ENCODE measurements at places on chromosomes 11 and 22.

GRCh38 chr11:46216019-46216764 is 61.3 kb upstream of the CREB3L1 start:
- no peak for DNase-seq

GRCh38 chr22:25404928-25405816 is 159.3 kb upstream of the GRK3 start:
- peak; percentile 42 for DNase-seq

GRCh38 chr11:102733232-102733875 is 8.6 kb upstream of the MMP8 start:
- no peak for DNase-seq

- no peak for DNase-seq
Measured at GRCh38 chr11:93857413-93858120, 7.1 kb upstream of the VSTM5 start.

DNA sequence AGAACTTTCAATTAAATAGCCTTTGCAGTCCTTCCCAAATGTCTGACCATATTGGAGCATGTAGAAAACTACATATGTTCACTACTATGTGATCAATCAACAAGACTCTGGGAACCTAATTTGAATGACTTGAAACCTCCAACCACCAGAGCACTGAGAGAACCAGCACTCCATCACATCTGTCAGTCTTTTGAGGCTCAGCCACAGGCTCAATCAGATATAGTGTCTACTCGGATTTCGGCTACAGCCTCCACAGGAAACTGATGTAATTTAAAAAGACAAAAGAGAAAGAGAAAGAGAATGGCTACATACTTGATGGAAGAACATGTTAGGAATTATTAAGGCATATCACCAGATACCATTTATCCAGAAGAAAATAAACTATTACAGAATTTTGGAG is 859.0 kb downstream of the FAM181B start:
- DNase-seq: no peak

- DNase-seq: no peak
Measured at GRCh38 chr22:42602470-42602869, 12.2 kb downstream of the POLDIP3 start.

DNA sequence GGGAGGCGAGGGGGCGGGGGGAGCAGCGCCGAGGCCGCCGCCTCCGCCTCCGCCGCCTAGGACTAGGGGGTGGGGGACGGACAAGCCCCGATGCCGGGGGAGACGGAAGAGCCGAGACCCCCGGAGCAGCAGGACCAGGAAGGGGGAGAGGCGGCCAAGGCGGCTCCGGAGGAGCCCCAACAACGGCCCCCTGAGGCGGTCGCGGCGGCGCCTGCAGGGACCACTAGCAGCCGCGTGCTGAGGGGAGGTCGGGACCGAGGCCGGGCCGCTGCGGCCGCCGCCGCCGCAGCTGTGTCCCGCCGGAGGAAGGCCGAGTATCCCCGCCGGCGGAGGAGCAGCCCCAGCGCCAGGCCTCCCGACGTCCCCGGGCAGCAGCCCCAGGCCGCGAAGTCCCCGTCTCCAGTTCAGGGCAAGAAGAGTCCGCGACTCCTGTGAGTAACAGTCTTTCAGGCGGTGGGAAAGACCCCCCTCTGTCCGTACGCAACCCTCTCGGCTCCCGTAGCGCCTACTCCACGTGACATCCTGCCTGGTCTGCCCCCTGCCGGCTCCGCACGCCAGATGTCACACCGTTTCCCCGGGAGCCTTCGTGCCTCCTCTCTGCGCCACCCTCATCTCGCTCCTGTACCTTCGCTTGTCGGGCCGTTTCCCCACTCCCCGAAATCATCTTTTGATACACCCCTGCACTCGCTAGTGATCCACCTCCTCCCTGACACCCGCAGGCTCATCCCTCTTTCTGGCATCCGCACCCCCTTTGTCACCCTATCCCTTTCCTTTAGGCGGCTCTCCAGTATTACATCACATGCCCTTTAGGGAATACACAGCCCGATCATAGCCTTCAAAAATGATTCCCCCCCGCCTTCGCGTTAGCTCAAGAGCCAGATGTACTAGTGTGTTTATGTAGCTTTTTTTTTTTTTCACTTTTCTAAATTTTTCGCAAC is 598 bp downstream of the ZFP91 start:
- DNase-seq: peak; percentile 88

- no peak for DNase-seq
Measured at GRCh38 chr11:123299721-123300120, 104.7 kb upstream of the CLMP start.

- DNase-seq: no peak
Measured at GRCh38 chr11:36354221-36355003, 58.3 kb downstream of the PRR5L start.

DNA sequence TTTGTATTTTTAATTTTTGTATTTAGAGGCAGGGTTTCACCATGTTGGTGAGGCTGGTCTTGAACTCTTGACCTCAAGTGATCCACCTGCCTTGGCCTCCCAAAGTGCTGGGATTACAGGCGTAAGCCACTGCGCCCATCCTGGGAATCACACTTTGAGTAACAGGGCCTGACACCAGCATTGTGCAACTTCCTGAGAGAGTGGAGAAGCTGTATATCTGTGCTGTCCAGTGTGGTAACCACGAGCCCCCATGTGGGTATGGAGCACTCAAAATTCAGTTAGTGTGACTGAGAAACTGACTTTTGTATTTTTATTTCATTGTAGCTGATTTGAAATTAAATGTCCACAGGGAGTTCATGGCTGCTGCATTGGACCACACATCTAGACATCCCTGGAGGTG is 36.2 kb downstream of the MPPED1 start:
- DNase-seq: no peak

- no peak for DNase-seq
Measured at GRCh38 chr22:43706151-43706550, 106.0 kb downstream of the EFCAB6 start.

- no peak for DNase-seq
Measured at GRCh38 chr11:74457356-74457755, 10.0 kb downstream of the KCNE3 start.

- no peak for DNase-seq
Measured at GRCh38 chr11:78958444-78958843, 383.8 kb upstream of the NARS2 start.
